ENCODE measurements at places on chromosomes 5 and 9.

- DNase-seq = no peak
Observed at GRCh38 chr5:177972613-177973012, 23.4 kb downstream of the PROP1 start.

GRCh38 chr5:102638912-102639652 lies 116.0 kb upstream of the PAM start:
- no peak for DNase-seq

- DNase-seq = no peak
Observed at GRCh38 chr5:157469073-157469472, 9.1 kb downstream of the NIPAL4 start.

GRCh38 chr5:120098902-120099535 lies 365.1 kb upstream of the PRR16 start:
- DNase-seq = no peak

- no peak for DNase-seq
Observed at GRCh38 chr5:175597718-175598117, 60.2 kb upstream of the HRH2 start.

- DNase-seq = no peak
Observed at GRCh38 chr5:101429241-101429640, 526.2 kb upstream of the ST8SIA4 start.

- DNase-seq = no peak
Observed at GRCh38 chr9:89734600-89735041, 129.8 kb downstream of the GADD45G start.

GRCh38 chr9:33517373-33517772 lies 6.7 kb upstream of the ANKRD18B start:
- no peak for DNase-seq

DNA sequence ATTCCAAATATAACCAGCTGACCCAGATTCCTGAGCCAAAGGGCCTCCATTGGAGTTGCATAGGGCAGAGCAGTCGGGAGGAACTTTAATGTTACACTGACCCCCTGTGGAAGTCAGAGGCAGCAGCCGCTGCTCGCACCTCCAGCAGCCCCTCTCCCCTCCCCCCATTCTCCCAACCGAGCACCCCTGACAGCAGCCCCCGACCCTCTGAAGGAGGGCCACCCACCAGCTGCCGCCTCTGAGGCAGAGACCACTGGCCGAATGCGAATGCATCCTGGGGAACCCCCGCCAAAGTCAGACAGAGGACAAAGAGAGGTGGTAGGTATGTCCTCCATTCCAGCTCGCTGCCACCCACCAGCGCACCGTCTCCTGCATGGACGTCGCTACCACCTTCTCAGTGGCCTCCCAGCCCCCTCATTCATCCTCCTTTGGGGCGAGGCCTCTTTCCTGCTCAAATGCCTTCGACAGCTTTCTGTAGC lies 231.0 kb downstream of the CDK5RAP2 start:
- DNase-seq = no peak

GRCh38 chr9:134396825-134397224 lies 70.6 kb downstream of the RXRA start:
- DNase-seq = no peak

GRCh38 chr5:108556441-108557145 lies 174.7 kb upstream of the FBXL17 start:
- DNase-seq = no peak

Measured in esophagus muscularis mucosa (tissue), 4 donors.